ENCODE measurements at places on chromosomes 5 and 9.
A peak's percentile ranks its signal among the peaks of the same experiment; 100 is the strongest.

DNA sequence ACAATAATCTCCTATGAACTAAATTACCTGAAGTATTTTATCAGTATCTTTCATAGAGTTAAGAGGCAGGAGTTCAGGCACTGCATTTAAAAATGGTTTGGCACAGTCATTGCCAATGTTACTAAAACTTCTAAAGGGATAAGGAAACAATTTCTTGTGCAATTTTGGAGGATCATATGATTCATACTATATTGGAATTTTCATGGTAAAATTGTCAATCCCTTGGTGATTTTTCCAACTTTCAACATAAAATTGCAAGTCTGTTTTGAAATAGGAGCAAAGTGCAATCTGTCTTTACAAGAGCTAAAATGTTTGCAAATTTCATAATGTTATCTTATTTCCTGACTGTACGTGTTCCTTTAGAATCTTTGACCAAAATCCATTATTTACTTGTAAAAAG, 211.1 kb downstream of the DMRTA1 start:
- no peak for DNase-seq

GRCh38 chr5:8919096-8919495, 626.8 kb downstream of the SEMA5A start:
- no peak for DNase-seq

- peak; percentile 41 for DNase-seq
Measured at GRCh38 chr5:157253547-157253946, 12.4 kb upstream of the CYFIP2 start.

DNA sequence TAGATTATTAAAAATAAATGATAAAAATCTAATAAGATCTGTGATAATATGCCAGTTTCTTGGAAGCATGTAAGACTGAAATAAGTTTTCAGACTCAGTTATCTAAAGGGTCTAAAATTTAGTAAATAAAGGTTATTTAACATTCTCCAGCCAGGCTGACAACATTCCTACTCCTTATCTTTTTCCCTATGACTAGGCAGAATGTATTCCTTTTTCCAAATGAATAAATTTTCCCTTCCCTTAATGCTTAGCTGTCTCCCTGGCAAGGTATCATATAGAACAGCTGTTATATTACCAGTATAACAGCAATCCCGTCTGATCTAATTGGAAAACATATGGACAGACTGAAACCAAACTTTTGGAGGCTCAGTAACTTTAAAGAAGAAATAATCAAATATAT, 13.0 kb downstream of the MEGF9 start:
- DNase-seq = no peak

DNA sequence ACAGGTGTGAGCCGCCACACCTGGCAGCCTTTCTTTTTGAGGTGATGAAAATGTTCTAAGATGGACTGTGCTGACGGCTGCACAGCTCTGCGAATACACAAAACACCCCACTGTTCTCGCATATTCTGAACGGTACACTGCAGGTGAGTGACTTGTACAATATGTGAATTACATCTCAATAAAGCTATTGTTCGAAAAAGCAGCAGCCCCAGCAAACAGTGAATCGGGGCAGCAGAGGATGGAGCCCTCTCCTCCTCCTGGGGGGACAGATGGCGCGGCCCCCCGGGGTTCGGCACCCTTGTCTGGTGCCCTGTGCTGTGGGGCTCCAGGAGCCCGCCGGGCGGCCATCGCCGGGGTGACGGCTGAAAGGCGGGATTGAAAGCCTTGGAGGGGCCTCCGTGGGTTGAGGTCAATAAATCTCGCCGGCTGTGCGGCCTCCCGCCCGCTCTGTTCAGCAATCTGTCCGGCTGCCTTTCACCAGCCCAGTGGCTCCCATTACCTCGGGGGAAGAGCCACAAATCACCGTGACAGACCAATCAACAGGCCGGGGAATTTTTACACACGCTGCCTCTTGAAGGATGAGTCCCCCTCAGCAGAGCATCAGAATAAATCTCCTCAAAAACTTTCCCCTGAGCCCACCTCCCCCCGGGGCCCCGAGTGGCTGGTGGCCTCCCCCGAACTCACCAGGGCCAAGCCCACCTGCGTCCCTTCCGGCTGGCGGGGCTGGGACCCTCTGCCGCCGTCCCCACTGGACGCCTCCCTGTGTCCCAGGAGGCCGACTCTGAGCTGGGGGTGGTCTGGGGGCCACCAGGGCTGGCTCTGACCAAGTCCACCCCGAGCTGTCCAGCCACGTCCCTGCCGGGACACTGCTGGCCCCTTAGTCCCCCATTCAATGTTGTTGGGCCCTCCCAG, 37.8 kb upstream of the TMEM250 start:
- DNase-seq = no peak

- DNase-seq = no peak
Measured at GRCh38 chr5:133381571-133382365, 230.6 kb downstream of the FSTL4 start.

DNA sequence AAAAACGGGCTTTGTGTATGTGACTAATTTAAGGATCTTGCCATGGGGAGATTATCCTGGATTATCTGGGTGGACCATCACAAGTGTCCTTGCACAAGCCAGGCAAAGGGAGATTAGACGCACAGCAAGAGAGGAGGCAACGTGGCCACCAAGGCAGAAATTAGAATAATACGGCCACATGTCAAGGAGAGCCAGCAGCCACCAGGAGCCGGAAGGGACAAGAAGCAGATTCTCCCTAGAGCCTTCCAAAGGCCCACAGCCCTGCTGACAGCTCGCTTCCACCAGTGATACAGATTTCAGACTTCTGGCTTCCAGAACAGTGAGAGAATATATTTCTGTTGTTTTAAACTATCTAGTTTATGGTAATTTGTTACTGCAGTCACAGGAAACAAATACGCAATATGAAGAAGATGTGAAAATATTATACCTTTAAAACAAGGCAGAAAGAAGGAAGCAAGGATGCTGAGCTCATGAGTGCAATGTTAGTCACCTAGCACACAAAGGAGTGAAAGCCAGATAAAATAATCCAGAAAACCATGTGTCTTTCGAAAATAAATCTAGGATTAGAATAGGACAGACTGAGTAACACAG, 28.7 kb upstream of the F2RL1 start:
- no peak for DNase-seq

DNA sequence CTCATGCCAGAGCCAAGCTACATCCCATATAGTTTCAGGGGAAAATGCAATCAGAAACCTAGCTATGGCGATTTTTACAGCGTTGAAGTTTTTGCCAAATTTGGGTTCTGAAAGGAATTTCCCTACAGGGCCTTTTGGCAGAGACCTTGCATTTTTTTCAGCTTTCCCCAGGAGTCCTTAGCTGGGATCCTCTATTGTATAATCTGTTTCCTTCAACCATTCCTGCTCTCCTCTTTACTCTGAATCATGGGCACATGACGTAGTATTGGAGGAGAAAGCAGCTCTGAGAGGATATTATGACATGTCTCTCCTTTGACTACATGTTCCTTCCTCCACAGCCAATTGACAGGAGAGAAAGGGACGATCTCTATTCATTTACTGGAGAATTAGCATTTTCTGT, 118.5 kb upstream of the ERCC6L2 start:
- no peak for DNase-seq

DNA sequence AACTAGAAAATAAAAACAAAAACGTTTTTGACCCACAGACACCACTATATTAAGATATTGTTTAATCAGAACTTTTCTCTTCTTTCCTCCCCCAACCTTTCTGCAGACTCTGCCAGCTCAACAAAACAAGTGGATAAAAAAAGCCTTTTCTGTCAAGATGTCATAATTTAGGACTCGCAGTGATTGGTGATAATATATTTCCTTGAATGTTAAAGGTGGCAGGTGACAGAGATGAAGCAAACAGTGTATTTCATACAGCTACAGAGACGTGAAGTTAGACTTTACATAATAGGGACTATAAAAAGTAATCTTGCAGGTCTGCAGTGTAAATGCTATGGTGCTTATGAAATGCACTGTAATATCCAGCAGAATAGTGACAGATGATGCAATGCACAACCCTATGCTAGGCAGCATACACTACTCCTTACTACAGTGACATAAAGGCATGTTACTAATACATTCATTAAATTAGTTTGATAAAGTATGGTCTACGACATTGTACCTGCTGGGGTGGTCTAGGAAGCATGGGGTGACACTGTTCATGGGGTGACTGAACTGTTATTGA, 326.7 kb upstream of the GRAMD2B start:
- DNase-seq = no peak

- DNase-seq = no peak
Measured at GRCh38 chr5:154728939-154729588, 26.1 kb upstream of the LARP1 start.

DNA sequence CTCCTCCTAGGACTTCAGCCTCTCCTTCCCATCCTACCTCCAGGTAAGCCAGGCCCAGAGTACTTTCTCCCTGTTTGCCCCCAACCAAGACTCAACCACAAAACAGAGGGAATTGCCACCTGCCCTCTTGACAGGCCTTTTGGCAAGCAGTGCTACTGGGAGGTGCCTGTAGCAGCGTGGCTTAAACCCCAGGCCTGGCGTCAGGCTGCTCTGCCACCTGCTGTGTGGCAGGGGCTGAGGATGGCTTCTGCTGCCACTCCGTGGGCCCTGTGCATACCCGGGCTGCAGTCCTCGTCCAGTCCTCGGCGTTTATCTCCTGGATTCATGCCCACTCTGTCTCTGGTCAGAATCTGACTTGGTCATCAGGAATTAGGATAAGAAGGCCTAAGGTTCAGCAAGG, 163.1 kb downstream of the PAX5 start:
- DNase-seq = peak; percentile 90

DNA sequence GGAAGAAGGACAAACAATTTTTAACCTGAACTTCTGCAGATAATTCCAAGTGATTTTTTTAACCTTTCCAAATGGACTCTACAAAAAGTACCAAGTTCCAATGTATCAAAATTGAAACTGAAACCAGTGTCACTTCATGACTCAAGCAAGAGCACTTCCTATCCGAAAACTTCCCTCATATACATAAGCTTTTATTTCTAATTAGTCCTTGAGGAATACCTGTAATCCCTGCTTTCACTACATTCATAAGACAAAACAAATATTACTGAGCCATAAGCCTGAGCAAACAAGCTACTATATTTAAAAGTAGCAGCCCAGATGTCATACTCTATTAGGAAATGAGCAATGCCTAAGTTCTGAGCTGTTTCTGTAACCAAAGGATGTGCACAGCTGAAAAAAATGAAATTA, 224.4 kb downstream of the EBF1 start:
- DNase-seq = no peak

DNA sequence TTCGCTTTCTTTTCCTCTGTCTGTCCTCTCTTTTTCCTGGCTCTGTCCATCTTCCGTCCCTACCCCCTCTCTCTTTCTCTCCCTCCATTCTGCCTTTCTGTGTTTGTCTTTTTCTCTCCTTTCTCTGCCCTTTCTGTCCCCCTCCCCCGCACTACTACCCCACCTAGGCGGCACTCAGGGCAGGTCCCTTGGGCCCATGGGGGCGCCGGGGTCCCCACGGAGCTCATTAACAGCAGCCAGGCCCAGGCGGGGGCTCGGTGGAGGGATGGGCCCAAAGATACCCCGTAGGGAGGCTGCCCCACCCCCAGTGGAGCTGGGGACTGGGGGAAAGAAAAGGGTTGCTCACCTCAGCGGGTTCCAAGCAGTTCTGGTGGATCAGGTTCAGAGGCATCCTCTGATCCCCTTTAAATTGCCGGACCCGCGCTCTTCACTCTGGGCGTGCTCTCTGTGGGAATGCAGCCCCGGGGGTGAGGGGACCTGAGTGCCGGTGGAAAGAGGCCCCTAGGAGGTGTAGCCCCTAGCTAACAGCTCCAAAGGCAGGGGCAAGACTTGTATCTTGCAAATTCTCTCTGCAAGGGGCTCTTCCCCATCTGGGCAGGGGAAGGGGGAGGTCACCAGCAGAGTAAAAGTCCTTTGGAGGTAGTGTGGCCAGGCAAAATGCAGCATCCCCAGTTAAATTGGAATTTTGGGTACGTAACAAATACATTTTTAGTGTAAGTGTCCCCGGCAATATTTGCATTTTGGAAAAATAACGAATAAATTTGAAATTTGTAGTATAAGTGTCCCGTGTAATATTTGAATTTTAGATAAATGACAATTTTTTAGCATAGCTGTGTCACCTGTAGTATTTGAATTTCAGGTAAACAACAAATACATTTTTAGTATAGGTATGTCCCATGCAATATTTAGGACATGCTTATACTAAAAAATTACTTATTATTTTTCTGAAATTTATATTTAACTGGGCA, 7.4 kb downstream of the LHX2 start:
- DNase-seq = no peak

DNA sequence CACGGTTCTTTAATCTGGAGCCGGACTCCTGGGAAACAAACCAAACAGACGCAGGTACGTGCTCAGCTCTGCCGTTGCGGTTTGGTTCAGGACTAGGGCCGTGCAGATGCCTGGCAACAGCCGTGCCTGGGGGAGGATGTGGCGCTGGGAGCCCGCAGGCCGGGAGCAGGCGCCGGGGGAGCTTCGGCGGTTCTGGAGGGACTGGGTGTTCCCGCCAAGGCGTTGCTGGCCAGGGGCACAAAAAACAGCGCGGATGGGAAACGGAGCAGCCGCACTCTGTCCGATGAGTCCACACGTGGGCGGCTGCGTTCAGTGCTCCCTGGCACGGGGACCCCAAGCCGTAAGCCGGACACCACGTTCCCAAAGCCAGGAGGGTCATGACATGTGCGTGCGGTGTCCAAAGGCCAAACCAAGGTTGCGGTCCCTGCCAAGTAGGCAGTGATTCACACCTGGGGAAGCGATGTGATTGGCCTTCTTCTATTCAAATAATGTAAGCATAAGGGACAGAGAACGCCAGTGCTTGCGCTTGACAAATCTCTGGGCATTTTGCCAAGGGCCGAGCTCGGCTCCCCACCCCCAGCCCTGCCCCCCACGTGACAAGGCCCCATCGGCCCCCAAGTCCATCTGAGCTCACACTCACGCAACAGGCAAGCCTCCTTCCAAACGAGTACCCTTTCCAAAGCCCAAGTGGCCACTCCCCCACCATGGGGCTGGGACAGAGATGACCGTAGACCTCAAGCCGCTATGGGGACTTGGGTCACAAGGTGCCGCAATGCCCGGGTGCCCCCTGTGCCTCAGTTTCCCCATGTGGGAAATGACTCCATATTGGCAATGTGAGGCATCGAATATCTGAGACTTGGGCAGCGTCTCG, 49.7 kb upstream of the NKD2 start:
- peak; percentile 44 for DNase-seq

DNA sequence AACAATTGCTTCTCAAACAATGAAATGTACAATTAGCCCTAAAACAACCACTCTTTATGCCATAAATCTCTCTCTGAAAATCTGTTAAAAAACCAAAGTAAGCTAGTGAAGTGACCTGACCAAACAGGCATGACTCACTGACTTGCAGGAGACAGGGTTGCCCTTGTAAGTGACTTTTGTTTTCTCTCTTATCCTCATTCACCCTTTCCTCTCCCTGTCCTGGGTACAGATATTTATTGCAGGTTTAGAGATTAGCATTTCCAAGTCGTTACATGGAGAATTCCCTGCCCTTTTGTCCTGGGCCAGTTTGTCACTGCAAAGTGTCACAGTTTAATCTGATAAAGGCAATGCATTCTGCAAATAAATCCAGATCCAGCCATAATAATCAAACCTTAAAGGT, 484.2 kb downstream of the IRX1 start:
- DNase-seq = no peak
